ENCODE measurements at places on chromosomes 5 and 9.

DNA sequence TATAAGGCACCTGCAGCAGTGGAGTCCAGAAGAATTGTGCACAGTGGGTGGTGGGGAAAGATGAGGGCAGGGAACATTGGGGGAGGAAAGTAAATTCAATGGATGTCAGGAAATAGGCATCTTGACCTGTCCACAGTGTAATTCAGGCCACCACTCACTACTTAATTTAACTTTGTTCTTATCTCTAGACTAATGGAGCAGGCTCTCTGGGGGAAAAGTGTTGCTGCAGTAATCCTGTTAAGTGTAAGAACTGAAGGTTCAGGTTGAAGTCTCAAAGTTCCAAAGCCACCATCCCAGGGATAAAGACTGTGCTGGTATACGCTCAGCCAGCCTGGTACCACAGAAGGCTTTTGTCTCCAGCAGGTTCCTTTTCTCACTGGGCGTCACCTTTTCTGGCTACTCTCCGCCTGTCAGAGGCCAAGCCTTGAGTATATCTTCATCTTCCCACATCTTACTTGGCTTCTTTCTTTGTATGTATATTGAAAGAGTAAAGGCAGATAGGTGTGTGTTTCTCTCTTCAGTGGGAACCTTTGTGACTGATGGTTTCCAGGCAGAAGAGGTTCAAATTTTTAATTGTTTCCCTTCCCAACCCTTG lies 150.9 kb upstream of the DMRT1 start:
- no peaks in the 10 kb centered on the region for H3K36me3 ChIP-seq
- no peak for DNase-seq
- H3K4me1 ChIP-seq, result peaks cover 31% of the 10 kb centered on the region
- H3K27ac ChIP-seq, result no peak overlapping the region
- no peaks in the 10 kb centered on the region for H3K27me3 ChIP-seq

DNA sequence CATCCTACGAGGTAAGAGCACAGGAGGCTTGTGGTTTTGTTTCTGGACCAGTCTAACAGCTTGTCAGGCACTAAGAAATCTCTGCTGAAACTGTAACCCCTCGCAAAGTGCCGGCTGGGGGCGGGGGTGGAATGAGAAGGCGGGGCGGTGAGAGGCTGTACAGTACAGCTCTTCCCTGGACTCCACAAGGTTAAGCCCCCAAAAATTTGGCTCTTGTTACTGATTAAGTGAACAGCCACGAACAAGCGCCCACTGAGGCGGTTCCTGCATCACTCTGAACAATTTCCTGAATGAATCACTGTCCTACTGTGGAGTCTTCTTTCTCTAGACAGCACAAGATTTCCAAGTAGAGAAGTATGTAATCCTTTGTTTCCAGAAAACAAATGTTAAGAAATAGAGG lies 6.8 kb downstream of the FBP2 start:
- no peak overlapping the region for H3K27ac ChIP-seq
- no peak overlapping the region for H3K4me3 ChIP-seq
- H3K36me3 ChIP-seq, result no peaks in the 10 kb centered on the region
- no peaks in the 10 kb centered on the region for H3K27me3 ChIP-seq
- H3K4me1 ChIP-seq, result no peaks in the 10 kb centered on the region

DNA sequence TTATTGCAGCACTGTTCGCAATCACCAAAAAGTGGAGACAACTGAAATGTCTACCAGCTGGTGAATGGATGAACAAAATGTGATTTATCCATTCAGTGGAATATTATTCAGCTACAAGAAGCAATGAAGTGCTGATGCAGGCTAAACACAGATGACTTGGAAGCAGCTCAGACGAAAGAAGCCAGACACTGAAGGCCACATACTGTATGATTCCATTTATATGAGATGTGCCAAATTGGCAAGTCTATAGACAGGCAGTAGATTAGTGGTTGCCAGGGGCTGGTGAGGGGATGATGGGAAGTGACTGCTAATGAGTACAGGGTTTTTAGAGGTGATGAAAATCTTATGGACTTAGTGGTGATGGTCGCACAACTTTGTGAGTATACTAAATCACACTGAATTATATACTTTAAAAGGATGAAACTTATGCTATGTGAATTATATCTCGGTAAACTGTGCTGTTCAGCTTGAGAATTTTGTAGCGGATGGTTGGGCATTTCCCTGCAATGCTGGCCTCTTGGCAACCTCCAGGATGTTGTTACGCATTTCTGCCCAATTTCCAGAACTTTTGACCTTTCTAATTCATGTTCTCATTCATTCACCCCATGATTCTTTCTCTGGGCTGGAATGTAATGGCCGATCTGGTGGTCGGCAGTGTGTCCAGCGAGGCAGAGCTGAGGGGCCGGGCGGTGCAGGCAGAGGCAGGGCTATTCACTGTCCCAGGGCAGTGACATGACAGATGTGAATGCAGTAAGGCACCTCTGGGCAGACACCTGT lies 22.0 kb upstream of the WNK2 start:
- no peak overlapping the region for H3K4me3 ChIP-seq
- no peaks in the 10 kb centered on the region for H3K27me3 ChIP-seq
- no peaks in the 10 kb centered on the region for H3K36me3 ChIP-seq
- DNase-seq, result no peak

- DNase-seq, result no peak
- H3K4me1 ChIP-seq, result no peaks in the 10 kb centered on the region
- no peak overlapping the region for H3K27ac ChIP-seq
- H3K4me3 ChIP-seq, result no peak overlapping the region
These were observed 65.4 kb upstream of the STK32A start for GRCh38 chr5:147169399-147169798.

GRCh38 chr5:42993516-42994245 lies 46.4 kb downstream of the ANXA2R start:
- H3K27ac ChIP-seq, result peak overlapping the region; percentile 97
- H3K4me3 ChIP-seq, result peak overlapping the region; percentile 81
- H3K36me3 ChIP-seq, result no peaks in the 10 kb centered on the region
- peak; percentile 89 for DNase-seq
- H3K27me3 ChIP-seq, result no peaks in the 10 kb centered on the region

GRCh38 chr5:87069974-87070608 lies 197.6 kb upstream of the RASA1 start:
- H3K27ac ChIP-seq, result no peak overlapping the region
- H3K36me3 ChIP-seq, result no peaks in the 10 kb centered on the region
- no peak for DNase-seq
- no peak overlapping the region for H3K4me3 ChIP-seq

DNA sequence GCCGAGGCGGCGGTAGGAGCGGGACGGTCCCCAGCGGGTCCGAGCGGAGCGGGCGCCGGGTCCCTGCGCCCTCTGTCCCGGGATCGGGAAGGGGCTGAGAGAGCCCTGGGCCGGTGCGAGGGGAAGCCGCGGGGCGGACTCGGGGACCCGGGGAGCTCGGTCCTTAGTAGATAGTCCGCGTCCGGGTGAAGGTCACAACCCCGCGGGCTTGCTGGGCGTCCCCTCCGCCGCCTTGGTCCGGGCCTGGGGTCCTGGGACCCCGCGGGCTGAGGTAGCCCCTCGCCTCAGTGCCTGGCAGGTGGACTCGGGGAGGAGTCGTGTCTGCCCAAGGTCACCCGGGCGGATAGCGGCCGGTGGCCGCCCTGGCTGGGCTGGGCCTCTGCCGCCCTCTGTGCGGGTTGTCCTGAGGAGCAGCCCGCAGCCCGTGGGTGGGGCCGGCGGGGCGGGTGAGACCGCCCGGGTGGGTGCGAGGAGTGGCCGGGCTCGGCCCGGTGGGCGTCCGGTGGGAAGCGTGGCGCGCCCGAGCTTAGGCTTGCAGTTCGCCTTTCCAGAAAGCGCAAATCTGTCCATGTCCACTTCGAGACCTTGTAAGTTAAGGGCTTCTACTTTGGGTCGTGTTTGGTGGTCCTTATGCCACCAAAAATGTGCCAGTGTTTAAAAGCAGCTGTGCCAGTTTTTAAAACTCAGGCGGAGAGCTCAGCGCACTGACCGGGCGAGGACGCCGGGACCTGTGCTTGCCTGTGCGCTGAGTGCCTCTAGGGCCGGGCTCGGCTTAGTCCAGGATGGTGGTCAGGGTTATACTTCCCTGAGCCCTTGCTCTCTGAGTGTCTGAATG lies 554 bp downstream of the SDHA start:
- H3K27me3 ChIP-seq, result no peaks in the 10 kb centered on the region
- peak; percentile 15 for DNase-seq
- peaks cover 6% of the 10 kb centered on the region for H3K36me3 ChIP-seq
- peaks cover 6% of the 10 kb centered on the region for H3K4me1 ChIP-seq
- peak overlapping the region; percentile 96 for H3K4me3 ChIP-seq

GRCh38 chr5:84729326-84729725 lies 344.6 kb upstream of the EDIL3 start:
- no peak for DNase-seq
- H3K4me3 ChIP-seq, result no peak overlapping the region
- H3K27ac ChIP-seq, result no peak overlapping the region
- H3K27me3 ChIP-seq, result no peaks in the 10 kb centered on the region

DNA sequence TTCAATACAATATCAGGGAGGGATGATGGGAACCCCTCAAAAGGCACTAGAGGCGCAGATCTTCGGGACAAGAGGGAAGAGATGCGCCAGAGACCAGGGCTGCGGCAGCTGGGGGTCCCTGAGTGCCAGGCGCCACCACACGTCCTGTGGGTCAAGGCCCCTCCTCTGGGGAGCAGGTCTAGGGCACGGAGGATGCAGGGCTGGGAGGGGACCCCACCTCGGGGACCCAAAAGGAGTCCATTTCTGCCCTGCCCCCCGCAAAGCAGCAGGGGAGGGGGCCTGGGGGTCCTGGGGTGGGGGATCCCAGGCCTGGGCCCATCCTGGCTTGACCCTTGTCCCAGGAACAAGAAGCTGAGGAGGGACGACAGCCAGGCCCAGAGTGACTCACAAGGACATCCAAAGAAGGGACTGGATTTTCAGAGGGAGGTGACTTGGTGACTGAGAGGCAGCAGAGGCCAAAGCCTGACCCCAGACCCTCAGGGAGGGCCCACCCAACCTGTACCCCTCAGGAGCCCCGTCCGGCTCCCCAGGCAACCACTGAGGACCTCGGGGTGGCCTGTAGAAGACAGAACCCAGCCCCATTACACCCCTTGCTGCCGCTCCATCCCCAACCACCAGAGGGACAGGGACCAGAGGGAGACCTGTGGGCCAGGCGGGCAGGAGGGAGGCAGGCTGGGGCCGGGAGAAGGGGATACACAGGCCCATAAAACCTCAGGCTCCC lies 54.2 kb downstream of the LRSAM1 start:
- peak; percentile 69 for DNase-seq
- no peak overlapping the region for H3K27ac ChIP-seq
- H3K4me1 ChIP-seq, result no peaks in the 10 kb centered on the region
- H3K4me3 ChIP-seq, result no peak overlapping the region
- no peaks in the 10 kb centered on the region for H3K27me3 ChIP-seq

- no peak overlapping the region for H3K27ac ChIP-seq
- H3K27me3 ChIP-seq, result no peaks in the 10 kb centered on the region
- DNase-seq, result no peak
- H3K4me1 ChIP-seq, result no peaks in the 10 kb centered on the region
- no peaks in the 10 kb centered on the region for H3K36me3 ChIP-seq
These were observed 886.8 kb upstream of the SEMA6A start for GRCh38 chr5:117461403-117461802.

DNA sequence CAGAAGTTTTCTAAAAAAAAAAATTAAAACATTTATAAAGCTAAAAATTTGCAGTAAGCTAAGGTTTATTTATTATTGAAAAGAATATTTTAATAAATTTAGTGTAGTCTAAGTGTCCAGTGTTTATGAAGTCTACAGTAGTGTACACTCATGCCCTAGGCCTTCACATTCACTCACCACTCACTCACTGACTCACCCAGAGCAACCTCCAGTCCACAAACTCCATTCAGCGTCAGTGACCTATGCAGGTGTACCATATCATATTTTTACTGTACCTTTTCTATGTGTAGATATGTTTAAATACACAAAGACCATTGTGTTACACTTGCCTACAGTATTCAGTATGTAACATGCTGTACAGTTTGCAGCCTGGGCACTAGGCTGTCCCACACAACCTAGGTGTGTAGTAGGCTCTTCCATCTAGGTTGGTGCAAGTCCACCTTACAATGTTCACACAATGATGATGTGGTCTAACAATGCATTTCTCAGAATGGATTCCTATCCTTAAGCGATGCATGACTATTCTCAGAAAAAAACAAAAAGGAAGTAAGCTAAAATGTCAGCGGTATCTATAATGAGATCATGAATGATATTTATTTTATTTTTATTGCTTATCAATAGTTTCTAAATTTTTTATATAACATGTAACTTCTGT lies 336.7 kb downstream of the AGTPBP1 start:
- no peak for DNase-seq
- no peaks in the 10 kb centered on the region for H3K36me3 ChIP-seq
- no peak overlapping the region for H3K4me3 ChIP-seq
- H3K27me3 ChIP-seq, result no peaks in the 10 kb centered on the region
- H3K27ac ChIP-seq, result no peak overlapping the region

DNA sequence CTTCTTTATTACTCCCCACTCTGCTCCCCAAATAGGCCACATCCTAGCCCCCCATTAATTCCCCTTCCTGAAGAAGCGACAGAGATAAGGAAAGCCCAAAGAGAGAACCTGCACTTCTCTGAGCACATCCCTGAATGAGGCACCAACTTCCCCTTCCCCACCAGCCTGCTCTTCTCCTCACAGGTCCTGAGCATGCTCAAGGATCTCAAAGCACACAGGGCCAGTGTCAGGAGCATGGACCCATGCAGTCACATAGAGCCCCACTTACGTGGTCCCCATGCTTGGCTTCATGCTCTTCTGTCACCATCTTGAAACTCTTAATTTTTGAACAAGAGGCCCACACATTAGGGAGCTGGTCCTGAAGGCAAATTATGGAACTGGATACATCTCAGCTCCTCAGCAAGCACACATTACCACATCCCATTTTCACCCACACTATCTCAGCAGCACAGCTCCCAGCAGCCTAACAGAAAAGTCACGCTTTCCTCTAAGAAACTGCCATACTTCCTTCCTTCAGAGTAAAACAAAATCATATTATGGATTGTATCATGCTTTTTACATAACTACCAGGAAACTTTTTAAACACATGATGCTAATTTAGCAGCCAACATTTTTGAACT lies 99.8 kb downstream of the NFIB start:
- DNase-seq, result peak; percentile 84
- no peaks in the 10 kb centered on the region for H3K27me3 ChIP-seq
- H3K27ac ChIP-seq, result no peak overlapping the region
- no peak overlapping the region for H3K4me3 ChIP-seq
- peaks cover 13% of the 10 kb centered on the region for H3K4me1 ChIP-seq

- no peak overlapping the region for H3K4me3 ChIP-seq
- H3K27ac ChIP-seq, result no peak overlapping the region
- H3K4me1 ChIP-seq, result no peaks in the 10 kb centered on the region
- DNase-seq, result peak; percentile 57
These were observed 11.1 kb downstream of the CNTFR start for GRCh38 chr9:34578241-34579103.

DNA sequence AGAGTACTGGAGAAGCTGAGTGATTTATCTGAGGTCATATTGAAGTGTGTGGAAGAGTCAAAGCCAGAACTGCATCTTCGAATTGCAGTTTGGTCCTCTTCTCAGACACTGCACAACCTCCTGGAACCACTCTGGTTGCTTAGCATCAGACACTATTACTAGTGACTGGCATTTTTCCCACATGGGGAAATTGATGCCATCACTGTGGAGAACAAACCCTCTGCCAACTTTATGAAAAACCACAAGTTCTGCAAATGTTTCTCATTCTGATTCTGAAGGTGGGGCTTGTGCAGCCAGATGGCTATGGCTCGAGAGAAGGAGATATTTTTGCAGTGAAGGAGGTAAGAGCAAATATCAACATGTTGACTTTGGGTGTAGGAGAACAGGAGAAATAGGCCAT lies 67.2 kb downstream of the KCTD16 start:
- H3K27ac ChIP-seq, result no peak overlapping the region
- DNase-seq, result peak; percentile 27
- H3K27me3 ChIP-seq, result no peaks in the 10 kb centered on the region

Data from common myeloid progenitor, CD34-positive (primary cell).